GF-D8 (cell line): ENCODE measurements at places on chromosomes 3 and 15.

GRCh38 chr15:68022061-68022460 lies 32.1 kb upstream of the PIAS1 start:
- DNase-seq: no peak

- no peak for DNase-seq
These were observed at the start of gene MYRIP for GRCh38 chr3:39809181-39809994. Gene MYRIP, plus strand, starts transcription at chr3:39809609. Its CDS starts 91,208 bp downstream, at chr3:39900817.

GRCh38 chr3:184726497-184726896 lies 14.6 kb upstream of the MAGEF1 start:
- no peak for DNase-seq

GRCh38 chr15:89586651-89587050 lies 11.4 kb downstream of the TICRR start:
- no peak for DNase-seq

DNA sequence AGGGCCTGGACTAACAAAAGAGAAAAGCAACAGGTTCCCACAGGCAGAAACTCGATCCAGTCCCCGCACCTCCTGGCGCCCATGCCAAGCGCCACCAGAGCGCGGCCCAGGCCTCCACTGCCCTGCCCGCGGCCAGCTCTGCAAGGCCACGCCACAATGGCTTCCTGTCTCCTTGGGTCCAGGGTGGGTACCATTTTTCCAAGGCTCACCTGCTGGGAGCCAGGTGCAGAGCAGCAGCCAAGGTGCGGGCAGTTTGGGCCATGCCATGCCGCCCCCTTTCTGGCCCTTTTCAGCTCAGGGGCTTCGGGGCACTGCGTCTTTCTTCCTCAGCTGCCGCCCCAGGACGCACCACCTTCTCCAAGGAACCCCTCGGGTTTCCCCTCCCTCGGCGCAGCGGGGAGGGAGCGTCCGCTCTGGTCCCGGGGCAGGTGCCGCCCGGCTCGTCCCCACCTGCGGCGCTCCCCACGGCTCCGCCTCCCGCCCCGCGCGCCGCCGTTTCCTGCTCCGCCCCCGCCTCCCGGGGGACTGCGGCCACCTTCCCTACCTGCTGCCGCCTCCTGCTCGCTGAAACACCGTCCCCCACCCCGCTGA lies at the start of gene ILDR1:
Gene ILDR1, minus strand, starts transcription at position 437 of the 591 bp plus-strand sequence. Its CDS starts 170 bp downstream, at position 267.
- no peak for DNase-seq

GRCh38 chr15:73922186-73923151 lies 3.8 kb upstream of the LOXL1 start:
- DNase-seq: peak; percentile 8
